ENCODE measurements at places on chromosomes 1 and 21.

- DNase-seq: no peak
Observed at GRCh38 chr1:20978413-20978812, 191.3 kb upstream of the HP1BP3 start.

- no peak for DNase-seq
Observed at GRCh38 chr21:31151156-31152045, 113.1 kb upstream of the KRTAP19-8 start.

GRCh38 chr1:37434292-37435225, 39.8 kb upstream of the ZC3H12A start:
- peak; percentile 69 for DNase-seq

DNA sequence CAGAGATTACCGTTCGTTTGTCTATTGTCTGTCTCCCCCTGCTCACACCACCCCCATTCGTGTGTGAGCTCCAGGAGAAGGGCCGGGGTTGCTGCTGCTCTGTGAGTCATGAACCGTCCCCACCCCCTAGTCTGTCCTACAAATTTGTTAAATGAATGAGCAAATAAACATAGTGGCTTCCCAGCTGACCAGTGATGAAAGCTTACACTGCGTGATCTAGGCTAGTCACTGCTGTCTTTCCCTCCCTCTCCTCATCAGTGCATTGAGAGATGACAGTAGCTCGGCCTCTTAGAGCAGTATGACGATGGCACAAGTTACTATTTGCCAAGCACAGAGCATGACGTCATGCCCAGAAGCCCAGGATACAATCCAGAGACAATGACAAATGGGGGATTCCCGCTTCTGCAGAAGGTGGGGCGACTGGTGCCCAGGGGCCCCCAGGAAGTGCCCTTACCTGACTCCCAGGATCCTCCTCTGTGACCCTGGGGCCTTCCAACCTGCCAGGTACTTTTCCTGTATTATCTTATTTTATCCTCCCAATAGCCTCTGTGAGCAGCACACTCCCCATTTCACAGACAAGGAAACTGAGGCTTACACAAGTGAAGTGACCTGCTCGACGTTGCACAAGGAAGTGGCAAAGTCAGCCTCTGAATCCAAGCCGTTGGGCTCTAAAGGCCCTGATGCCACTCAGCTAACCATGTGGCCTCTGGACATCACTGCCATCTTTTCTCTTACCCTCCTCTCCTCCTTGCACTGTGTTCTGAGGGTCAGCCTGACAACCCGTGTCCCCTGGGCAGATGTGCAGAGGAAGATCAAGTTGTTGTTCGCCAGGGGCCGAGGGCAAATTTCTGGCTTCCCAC, 8.6 kb upstream of the EPHA2 start:
- no peak for DNase-seq

GRCh38 chr1:229124520-229125124, 146.3 kb upstream of the RAB4A start:
- no peak for DNase-seq

DNA sequence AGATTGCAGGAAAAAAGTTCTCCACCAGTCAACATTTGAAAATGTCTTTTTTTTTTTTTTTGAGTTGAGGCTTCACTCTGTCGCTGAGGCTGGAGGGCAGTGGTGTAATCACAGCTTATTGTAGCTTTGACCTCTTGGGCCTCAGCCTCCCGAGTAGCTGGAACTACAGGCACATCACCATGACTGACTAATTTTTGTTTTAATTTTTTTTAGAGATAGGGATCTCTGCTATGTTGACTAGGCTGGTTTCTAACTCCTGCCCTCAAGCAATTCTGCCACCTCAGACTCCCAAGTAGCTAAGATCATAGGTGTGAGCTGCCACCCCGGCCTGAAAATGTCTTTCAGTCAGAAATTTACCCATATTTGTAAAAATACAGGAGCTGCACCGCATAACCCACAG, 30.6 kb upstream of the USP24 start:
- DNase-seq: no peak

- no peak for DNase-seq
Observed at GRCh38 chr1:240722788-240723187, 110.8 kb upstream of the GREM2 start.

DNA sequence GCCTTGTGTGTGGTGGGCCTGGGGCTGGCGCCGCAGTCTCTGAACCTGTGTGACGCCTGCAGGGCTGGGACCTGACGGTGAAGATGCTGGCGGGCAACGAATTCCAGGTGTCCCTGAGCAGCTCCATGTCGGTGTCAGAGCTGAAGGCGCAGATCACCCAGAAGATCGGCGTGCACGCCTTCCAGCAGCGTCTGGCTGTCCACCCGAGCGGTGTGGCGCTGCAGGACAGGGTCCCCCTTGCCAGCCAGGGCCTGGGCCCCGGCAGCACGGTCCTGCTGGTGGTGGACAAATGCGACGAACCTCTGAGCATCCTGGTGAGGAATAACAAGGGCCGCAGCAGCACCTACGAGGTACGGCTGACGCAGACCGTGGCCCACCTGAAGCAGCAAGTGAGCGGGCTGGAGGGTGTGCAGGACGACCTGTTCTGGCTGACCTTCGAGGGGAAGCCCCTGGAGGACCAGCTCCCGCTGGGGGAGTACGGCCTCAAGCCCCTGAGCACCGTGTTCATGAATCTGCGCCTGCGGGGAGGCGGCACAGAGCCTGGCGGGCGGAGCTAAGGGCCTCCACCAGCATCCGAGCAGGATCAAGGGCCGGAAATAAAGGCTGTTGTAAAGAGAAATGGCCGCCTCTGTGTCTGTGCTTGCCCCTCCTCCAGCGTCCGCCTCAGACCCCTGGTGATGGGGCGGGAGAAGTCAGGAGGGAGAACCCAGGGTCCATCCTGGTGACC, 788 bp downstream of the ISG15 start:
- DNase-seq: no peak

- DNase-seq: no peak
Observed at GRCh38 chr1:155909894-155910293, 1.3 kb downstream of the RIT1 start.

DNA sequence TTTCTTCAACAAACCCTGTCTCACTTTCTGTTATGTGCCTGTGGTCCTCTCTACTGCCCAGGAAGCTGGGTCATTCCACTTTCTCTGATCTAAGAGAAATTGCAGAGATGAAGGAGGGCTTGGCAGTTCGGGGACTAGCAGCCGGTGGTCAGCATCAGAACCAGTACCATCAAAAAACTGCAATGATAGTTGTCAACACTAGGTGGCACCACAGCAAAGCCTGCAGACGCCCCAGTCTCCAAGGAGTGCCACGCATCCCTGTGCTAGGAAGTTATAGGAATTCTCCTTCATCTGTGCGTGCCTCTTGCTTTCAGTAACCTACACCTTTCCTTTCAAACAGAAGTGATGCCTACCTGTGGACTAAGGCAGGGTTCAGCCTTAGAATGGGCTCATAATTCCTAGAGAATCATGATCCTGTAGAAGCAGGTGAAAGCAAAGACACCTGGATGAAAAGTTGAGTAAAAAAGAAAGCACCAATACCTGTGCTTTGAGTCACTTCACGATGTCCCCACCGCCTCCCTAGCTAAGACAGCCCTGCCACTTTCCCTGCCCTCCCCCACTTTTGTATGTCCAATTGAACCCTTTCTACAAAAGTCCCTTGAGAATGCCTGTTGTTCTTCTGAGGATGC, 129.2 kb downstream of the ADAMTS1 start:
- no peak for DNase-seq

GRCh38 chr1:88763649-88764406, 79.8 kb downstream of the PKN2 start:
- no peak for DNase-seq

GRCh38 chr1:59204001-59204400, 92.9 kb upstream of the FGGY start:
- no peak for DNase-seq

- no peak for DNase-seq
Observed at GRCh38 chr1:6465461-6466005, 440 bp downstream of the TNFRSF25 start.

DNA sequence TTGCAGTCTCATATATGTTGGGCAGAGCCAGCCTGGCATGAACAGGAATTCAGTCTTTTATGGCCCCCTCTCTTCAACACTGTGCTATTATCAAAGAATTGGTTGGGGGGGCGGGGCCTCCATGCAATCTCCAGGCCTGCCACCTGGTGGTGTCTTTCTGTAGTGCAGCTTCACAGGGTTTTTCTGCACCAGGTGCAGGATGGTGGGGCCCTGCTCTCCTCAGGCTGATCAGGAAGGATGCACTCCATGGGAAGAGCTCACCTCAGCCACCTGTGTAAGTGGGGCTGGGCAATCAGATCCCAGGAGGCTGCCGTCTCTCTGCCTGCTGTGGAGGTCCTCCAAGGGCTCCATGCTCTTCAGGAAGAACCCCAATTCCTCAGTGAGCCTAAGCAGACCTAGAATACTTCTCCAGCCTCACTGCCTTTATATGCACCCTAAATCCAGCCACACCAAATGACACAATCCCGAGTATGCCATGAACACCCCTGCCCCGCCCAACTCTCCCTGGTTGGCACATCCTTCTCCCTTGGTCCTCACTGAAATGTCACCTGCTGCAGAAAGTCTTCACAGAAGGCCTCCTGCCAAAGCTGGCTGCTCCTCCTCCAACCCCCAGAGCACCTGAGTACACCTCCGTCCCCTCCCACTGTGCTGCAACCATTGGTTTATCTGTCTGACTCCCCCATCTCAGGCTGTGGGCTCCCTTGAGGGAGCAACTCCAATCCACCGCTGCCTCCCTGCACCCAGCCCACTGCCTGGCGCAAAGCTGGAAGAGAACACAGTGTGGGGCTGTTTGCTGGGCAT, 16.5 kb downstream of the STK40 start:
- DNase-seq: peak; percentile 77

DNA sequence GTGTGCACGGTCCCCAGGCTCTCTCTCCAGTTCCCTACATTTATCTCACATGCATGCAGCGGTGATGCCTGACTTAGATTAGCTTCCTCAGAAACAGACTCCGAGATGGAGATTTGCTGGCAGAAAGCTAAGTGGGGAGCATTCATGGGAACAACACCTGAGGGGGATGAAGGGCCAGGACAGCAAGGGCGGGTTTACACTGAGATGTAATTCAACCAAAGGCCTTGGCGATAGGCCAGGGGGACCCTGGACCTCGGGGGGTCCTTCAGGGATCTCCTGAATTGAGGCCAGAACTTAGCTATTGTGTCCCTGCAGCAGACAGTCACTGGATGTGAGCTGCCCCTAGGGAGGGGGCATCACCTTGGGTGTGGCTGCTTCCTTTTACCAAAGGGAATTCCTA, 246.1 kb upstream of the CSF3R start:
- DNase-seq: no peak

DNA sequence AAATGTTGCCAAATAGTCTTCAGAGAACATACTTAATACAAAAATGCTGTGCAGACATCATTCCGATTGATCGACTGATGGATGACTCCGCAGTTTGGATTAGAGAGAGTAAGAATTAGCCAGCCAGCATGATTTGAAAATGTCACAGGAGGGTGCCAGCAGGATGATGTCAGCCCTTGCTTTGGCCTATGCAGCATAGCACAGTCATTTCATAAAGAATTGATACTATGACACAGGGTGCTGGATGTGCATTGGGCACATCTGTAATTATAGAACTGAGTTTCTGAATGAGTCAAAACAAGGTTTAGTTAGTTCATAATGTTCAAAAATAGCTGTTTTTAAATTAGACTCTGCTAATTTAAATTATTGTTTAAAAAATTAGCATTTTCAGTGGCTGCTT, 21.6 kb upstream of the TRAF5 start:
- DNase-seq: no peak

GRCh38 chr1:16249596-16250241, 12.7 kb upstream of the CPLANE2 start:
- no peak for DNase-seq

- DNase-seq: peak; percentile 67
Observed at GRCh38 chr21:29299046-29299915, 559 bp downstream of the BACH1 start.

DNA sequence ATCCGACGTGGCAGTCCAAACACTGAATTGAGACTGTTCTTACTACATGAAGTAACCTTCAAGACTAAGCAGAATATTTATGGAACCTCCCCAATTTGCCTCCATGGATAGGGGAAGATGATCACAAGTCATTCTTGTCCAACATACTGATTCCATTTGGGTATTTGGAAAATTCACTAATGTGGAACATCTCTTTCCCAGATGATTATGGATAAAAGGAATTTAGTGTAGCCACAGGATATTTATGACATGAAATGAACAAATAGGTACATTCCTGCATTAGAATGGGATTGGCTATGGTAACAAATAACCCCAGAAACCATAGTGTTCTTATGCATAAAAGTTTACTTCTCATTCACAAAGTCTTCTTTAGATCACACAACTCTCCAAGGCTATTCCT, 40.2 kb upstream of the SGIP1 start:
- DNase-seq: no peak

DNA sequence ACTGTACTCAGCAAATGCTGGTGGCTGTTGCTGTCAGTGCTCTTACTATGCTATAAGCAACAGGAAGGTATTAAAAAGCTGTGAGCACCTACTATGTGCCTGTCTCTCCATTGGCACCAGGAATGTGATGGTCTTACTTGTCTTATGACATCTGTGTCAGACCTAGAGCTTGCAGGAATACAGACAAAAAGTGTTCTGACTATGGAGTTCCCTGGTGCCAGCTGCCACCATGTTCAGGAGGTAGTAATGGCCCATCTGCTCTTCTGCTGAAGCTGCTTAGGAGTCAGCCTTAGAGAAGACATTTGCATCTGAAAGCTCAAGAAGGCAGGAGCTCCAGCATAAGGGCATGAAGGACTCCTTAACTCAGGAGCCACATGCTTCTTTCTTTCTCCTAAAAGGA, 52.3 kb downstream of the MAB21L3 start:
- no peak for DNase-seq

- DNase-seq: no peak
Observed at GRCh38 chr1:177729646-177730045, 240.2 kb downstream of the SEC16B start.

DNA sequence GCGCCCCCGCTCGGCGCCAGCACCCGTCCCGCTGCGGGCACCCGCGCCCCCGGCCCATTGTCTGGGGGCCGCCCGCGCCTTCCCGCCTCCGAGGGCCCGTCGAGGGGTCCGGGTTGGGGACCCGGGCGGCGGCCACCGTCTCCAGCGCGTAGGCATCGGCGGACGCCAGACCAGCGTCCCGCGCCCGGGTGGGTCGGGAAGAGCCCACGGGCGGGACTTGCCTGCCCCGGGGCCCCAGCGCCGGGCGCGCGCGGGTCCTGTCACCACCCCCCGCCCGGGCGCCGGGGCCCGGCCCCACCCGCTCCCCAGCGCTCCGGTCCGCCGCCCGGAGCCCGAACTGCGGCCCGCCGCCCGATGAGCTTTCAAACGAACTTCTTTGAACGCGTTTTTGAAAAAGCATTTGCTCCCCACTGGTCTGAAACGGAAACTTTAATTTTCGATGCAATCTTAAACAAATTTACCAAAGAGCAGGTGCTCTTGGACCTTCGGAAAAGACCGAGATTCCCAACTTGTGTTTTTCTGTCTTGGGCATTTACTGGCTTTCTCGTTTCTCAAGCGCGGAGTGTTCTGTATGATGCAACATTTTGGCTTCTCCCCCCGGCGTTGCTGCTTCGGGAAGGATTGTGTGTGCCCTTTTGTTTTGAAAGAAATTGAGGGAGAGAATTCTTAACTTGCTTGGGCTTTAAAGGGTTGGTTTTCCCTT, 615 bp downstream of the CLIC4 start:
- no peak for DNase-seq

- no peak for DNase-seq
Observed at GRCh38 chr1:107600607-107601160, 364.3 kb downstream of the VAV3 start.

Measured in activated B cell treated with CpG ODN at 0.5 μM for 24 hours (primary cell).